ENCODE measurements at places on chromosomes 3 and 15.

DNA sequence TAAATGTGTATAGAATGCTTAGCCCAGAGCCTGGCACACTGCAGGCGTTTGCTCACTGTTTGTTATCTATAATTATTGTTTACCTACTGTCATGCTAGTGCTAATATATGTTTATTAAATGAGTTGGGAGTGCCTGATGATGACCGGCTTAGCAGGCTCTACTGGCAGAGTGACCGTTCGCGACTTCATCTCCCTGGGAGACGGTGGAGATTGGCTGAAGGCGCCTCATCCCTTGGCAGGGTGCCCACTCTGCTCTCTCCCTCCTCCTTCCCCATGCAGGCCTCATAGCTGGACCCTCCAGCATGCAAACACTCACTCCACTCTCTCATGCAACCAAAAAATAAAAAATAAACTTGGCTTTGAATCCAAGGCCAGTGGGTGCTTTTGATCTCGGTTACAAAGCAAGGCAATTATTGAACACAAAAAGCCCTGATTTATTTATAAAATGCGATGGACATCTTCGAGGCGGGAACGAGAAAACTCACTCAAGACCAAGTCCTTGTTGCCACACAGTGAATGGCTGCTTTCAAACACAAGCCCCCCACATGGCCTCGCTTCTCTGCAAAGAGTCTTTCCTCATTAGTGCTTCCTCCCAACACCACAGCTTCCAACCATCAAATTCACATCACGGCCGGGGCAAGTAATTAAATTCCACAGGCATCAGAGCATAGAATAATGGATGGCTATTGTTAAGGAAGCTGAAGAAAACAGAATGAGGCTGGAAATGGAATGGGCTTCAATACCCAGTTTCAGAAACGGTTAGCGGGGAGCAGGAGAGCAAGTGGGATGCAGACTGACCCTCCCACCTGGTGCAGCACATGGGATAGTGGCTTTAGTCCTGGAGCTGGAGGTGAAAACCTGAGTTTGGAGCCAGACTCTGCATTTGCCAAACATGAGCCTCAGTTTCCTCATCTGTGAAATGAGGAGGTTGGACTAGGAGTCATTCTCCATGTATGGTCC lies 135.7 kb upstream of the RAD18 start:
- DNase-seq, result no peak

DNA sequence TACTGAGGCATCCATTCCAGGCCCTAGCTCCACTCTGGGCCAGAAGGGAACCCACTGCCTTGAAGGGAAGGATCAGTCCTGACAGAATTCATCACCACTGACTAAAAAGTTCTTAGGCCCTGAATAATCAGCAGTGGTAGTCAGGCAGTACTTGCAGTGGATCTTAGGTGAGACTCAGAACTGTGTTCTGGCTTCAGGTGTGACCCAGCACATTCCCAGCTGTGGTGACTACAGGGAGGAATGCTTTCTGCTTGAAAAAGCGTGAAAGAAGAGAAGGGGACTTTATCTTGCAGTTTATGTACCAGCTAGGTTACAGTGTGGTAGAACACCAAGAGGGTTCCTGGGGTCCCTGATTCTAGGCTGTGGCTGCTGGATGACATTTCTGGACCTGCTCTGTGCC lies 24.9 kb upstream of the AADACL2 start:
- no peak for DNase-seq

- no peak for DNase-seq
These were observed 77.0 kb downstream of the ITGA11 start for GRCh38 chr15:68354923-68355322.

DNA sequence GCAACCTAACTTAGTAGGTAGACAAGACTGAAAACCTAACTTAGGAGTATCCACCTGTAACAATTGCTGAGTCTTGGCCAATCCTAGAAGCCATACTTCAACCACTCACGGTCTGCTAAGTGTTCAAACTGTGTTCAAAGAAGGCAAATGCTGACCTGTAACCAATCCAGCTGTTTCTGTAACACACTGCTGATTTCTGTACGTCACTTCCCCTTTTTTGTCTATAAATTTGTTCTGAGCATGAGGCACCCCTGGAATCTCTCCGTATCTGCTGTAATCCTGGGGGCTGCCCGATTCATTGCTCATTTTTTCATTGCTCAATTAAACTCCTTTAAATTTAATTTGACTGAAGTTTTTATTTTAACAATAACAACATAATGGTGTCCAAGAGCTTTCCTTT lies 451.4 kb upstream of the ATP10A start:
- DNase-seq, result no peak

DNA sequence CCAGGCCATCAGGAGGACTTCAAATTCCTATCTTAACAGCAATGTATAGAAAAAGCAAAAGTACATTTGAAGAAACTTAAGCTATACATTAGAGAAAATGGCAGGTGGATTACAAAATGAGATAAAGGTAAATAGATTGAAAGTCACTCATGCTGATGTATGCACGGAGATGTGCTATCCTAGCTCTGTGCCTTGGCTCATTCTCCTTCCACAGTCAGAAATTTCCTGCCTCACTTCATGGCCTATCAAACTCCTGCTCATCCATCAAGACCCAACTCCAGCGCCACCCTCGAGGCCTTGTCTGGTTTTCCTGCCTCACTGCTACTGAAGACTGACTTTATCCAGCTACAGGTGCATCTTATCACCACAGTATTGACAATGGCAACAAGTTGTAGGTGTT lies 72.9 kb downstream of the NSMCE3 start:
- no peak for DNase-seq

DNA sequence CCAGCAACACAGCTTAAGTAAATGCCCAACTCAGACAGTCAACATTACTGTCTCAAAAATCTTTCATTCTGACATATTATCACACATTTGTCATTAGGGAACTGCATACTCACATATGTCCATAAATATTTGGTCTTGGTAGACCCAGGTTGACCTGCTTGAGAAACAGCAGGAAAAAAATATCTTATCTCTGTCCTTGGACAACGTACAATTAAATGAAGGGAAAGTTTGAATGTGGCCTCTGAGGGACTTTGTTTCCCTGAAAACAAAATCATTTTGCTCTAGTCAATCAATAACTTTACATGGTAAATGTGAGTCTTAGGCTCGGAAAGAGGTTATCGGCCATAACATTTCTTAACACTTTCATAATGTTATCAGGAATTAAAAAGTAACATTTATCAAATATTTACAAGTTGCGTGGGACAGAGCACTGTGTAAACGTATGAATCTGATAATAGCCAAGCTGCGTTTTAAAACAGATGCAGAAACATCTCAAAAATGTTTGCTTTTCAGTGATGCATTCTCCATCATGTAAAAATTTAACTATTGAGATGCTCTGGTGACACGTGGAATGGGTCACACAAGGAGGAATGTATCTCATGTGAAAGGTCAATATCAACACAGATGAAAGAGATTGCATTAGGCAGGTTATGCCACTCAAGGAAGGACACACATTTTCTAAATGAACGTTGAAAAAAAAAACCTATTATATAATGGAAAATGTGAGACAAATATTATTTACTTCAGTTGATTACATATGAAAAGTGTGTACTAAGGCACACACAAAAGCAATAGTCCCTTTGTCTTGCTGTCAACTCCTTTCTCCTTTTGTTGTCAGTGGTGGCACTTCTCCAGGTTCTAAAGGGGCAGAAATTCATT lies 304.4 kb downstream of the WDR72 start:
- no peak for DNase-seq

- DNase-seq, result no peak
These were observed 166.6 kb downstream of the XXYLT1 start for GRCh38 chr3:195104340-195104739.

- DNase-seq, result no peak
These were observed 24.8 kb downstream of the SLC28A2 start for GRCh38 chr15:45276831-45277230.

GRCh38 chr15:93748710-93749109 lies 482.7 kb upstream of the MCTP2 start:
- DNase-seq, result no peak
